ENCODE measurements at places on chromosomes 16 and 17.

GRCh38 chr16:48491517-48491916 is 106.3 kb upstream of the SIAH1 start:
- no peak for DNase-seq

GRCh38 chr17:8475781-8476180 is 40.1 kb downstream of the NDEL1 start:
- DNase-seq, result no peak

DNA sequence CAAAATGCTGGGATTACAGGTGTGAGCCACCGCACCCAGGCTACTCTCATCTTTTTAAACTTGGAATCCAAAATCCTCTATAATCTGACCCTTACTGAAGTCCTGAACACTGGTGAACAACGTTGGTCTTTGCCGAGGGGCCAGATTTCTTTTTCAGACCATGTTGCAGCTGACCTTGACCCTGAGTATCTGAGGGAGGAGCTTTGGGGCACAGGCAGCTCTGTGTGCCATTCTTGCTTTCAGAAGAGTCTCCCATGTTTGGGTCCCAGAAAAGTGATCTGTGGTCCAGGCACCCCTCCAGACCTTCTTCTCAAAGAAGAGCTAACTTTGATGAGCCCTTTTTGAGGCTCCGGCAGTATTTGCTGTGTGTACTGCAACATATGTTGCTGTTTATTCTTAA is 50.4 kb downstream of the CENPV start:
- no peak for DNase-seq

GRCh38 chr17:82662711-82663261 is 14.5 kb upstream of the WDR45B start:
- no peak for DNase-seq

GRCh38 chr16:23949630-23950290 is 114.0 kb downstream of the PRKCB start:
- DNase-seq, result no peak

DNA sequence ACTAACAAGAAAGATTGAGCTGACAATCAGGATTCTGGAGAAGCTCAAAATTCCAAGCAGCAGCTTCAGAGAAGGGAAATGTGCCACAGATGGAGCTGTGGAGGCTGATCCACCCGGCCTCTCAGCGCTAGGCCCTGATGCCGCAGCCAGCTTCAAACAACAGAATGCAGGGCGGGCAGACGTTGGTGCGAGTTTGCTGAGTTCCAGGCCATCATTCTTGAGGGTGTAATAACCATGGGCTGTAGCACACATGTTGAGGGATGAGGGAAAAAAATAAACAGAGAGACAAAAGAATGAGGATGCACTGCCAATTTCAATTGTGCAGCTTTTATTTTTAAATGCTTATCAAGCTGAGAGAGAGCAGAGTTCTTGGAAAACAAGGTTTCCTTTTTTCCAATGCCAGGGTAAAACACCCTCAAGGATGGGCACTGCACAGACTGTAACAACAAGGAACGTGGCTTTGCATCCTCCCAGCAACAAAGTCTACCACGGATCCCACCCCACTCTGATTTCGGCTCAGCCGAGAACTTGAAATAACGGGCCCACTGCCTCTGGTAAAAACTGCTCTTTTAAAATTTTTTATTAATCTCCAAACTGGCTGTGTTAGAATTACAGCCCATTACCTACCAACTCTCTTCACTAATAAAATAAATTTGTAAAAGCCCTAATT is 90.2 kb downstream of the SMG6 start:
- DNase-seq, result no peak

- DNase-seq, result no peak
Measured at GRCh38 chr16:27429330-27429871, 27.4 kb downstream of the IL21R start.

DNA sequence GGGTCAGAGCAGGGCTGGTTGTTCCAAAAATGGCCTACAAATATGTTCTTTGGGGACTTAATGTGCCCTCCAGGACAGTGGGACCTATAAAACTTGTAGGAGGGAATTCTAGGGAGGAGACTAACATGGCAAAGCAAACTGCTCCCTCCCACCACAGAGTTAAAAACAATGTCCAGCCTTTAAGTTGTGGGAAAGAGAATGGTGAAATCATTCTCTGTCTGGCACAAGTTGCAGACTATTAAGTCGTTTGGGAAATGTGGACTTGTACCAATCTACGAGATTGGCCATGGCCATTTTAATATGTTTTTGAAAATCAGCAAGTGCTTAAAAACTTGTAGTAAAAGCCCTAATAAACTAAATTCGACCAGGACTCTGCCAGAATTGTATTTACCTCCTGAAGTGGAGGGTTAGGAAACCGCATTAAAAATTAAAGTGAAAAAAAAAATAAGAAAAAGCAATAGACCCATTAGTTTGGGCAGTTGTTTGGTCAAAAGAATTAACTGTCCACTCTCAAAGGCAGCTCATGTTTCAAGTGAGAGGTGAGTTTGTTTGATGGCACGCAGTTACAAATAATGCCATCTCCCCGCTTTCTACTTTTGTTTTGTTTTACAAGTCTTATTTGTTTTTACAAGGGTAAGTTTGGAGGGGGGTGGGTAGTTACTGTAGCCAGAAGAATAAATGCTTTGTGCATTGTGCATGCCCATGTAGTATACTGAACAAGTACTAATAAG is 32.4 kb downstream of the ANKFN1 start:
- DNase-seq, result no peak
